ENCODE measurements at places on chromosomes 2 and 18. TPM values are rescaled to one million over a fixed set of nuclear protein-coding genes. Genes with fewer than 3 reads are reported as not detected.

IL1F10 gene
- not detected for total RNA-seq

B3GNT7 gene
- not detected for total RNA-seq

DNER gene
- total RNA-seq: 0.12 TPM

ANAPC1 gene
- total RNA-seq: 16.2 TPM

GPR17 gene
- total RNA-seq: not detected

PAX8 gene
- 1.9 TPM for total RNA-seq

SIX2 gene
- 130 TPM for total RNA-seq

CCDC68 gene
- total RNA-seq: 1.5 TPM

ANKRD29 gene
- total RNA-seq: 0.50 TPM

ALPP gene
- not detected for total RNA-seq

TGIF1 gene
- 64.8 TPM for total RNA-seq

SLC4A3 gene
- 8.8 TPM for total RNA-seq

TCF23 gene
- total RNA-seq: 0.10 TPM

IAH1 gene
- total RNA-seq: 62.1 TPM

NEU4 gene
- not detected for total RNA-seq

MYL12B gene
- total RNA-seq: 208 TPM

GALR1 gene
- not detected for total RNA-seq

IL18RAP gene
- not detected for total RNA-seq

ADCYAP1 gene
- 1.7 TPM for total RNA-seq

All from cardiac ventricle fibroblast (primary cell).